Osteoblast (primary cell): ENCODE measurements at places on chromosomes 1 and 21. TPM values are rescaled to one million over a fixed set of nuclear protein-coding genes. Genes with fewer than 3 reads are reported as not detected.

- no peaks in the 10 kb centered on the region for H3K4me1 ChIP-seq
- no peak overlapping the region for H3K27ac ChIP-seq
- H3K27me3 ChIP-seq, result no peaks in the 10 kb centered on the region
- no peaks in the 10 kb centered on the region for H3K36me3 ChIP-seq
Measured at GRCh38 chr1:223556414-223557129, 108.9 kb downstream of the CAPN8 start.

- H3K4me3 ChIP-seq, result peak overlapping the region; percentile 37
- H3K27ac ChIP-seq, result no peak overlapping the region
- no peaks in the 10 kb centered on the region for H3K27me3 ChIP-seq
Measured at GRCh38 chr1:30085811-30086770, 637.3 kb downstream of the MATN1 start.

DNA sequence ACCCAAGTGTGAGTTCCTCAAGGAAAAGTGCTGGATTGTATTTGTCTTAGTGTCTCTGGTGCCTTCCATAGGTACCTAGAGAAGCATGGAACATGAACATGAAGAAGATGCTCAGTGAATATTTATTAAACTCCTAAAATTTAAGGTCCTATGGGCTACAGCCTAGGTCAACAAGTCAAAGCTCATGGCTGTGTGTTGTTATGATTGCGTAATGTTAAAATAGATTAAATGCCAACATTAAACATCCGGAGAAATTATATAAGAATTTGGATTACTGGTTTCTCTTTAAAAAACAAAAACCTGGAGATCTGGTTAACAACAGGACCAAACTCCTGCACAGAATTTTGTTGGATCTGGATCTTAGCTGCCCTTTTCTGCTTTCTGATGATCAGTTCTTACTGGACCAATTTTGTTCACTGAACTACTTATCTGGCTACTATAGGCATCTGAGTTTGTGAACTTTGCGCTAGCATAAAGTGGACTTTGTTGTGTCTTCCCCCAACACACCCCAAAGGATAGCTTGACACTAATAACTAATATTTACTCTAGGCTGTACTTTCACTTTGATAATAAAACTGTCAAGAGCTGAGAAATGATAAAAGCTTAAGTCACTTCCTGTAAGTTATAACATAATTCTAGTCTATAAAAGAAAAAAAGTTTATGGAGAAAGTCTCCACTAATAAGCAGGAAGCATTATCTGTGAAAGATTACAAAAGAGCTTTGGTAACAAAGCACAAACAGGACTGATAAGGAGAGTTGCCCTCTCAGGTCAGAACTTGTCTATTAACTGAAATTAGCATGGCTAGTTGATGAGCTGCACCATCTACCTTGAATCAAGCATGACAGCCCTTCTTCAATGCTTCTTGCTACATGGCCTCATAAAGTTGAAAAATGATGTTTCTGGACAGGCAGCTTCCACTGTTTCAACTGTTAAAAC lies 20.7 kb downstream of the F5 start:
- H3K4me3 ChIP-seq, result no peak overlapping the region
- no peaks in the 10 kb centered on the region for H3K4me1 ChIP-seq
- H3K27me3 ChIP-seq, result no peaks in the 10 kb centered on the region
- H3K27ac ChIP-seq, result no peak overlapping the region

DNA sequence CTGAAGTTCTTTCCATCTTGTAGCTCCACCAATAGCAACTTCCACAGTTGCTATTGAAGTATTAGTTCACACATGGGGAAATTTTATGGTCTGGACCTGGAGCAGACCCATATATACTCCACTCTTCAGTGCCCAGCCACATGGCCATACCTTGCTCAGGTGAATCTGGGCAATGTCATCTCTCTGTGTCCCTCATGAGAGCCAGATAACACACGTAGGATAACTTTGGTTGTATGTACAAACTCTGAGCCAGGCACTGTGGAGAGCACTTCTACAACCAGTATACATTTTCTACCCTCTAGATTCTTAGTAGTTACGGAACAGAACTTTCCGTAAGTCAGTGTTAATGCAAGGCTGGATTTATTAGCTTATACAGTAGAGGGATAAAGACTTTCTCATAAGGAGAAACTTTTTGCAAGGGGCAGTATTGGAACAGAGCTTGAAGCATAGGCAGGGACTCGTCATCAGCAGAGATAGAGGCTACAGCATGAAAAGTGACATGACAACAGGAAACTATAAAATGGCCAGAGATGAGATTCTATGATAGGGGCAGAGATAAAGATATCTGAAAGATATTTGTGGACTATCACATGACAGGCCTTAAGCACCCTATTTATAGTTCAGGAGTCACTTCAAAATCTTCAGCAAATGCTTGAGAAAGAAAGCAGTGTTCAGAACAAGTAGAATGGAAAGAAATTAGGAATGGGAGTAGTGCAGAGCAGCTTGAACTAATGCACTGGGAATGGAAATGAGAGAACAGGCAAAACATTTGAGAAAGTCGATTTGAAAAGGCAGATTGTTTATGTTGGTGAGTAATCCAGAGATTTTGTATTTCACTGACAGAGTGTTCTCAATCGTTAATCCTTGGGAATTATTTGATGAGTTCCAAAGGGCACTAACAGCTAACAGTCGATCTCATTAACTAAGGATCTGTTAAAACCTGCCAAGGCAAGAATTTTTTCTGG lies 481.8 kb downstream of the USP25 start:
- peak overlapping the region; percentile 47 for H3K27ac ChIP-seq
- no peaks in the 10 kb centered on the region for H3K27me3 ChIP-seq
- H3K36me3 ChIP-seq, result no peaks in the 10 kb centered on the region
- peak; percentile 14 for DNase-seq
- H3K4me1 ChIP-seq, result peaks cover 11% of the 10 kb centered on the region

- no peak for DNase-seq
- H3K36me3 ChIP-seq, result no peaks in the 10 kb centered on the region
- H3K27ac ChIP-seq, result no peak overlapping the region
- H3K4me3 ChIP-seq, result no peak overlapping the region
Measured at GRCh38 chr21:42286416-42286815, 28.8 kb downstream of the TFF3 start.

GRCh38 chr1:94425821-94426484 lies 7.8 kb downstream of the ABCD3 start:
- no peaks in the 10 kb centered on the region for H3K36me3 ChIP-seq
- no peak overlapping the region for H3K27ac ChIP-seq
- no peak overlapping the region for H3K4me3 ChIP-seq
- H3K27me3 ChIP-seq, result no peaks in the 10 kb centered on the region
- H3K4me1 ChIP-seq, result peaks cover 20% of the 10 kb centered on the region

DNA sequence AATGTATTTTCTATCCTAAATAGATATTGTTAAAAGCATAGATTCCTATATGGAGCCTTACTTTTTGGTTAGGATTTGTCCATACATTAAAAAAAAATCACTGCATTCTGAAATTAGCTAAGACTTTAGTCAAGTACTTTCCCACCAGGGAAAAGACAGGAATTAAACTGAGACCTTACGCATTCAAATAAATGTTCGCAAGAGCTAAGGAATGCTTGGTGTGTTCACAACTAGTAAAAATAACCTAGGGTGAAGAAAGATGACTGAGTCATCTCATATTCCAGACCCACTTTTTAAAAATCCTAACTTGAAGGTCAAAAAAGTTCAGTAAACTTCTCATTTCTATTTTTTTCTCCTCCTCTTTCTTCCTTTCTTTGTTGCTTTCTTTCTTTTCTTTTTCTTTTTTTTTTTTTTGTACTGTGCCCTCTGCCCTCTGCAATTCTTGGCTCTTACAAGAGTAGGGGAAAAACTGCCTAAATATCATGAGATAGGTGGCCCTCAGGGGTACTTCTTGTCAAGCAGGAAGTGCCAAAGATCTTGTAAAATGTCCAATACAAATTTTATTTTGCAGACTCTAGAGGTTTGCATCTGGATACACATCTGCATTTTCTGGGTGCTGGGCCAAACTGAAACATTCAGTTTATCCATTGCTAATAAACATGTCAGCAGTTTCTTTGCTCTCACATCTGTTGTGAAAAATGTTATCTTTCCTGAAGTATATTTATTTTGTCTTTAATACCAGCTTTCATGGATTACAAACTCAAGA lies 121.4 kb upstream of the GORAB start:
- H3K4me3 ChIP-seq, result no peak overlapping the region
- no peak for DNase-seq
- H3K4me1 ChIP-seq, result peaks cover 36% of the 10 kb centered on the region
- H3K27ac ChIP-seq, result peak overlapping the region; percentile 86
- H3K27me3 ChIP-seq, result no peaks in the 10 kb centered on the region

- no peaks in the 10 kb centered on the region for H3K4me1 ChIP-seq
- H3K27me3 ChIP-seq, result no peaks in the 10 kb centered on the region
- peak; percentile 68 for DNase-seq
- no peak overlapping the region for H3K27ac ChIP-seq
- H3K36me3 ChIP-seq, result no peaks in the 10 kb centered on the region
- no peak overlapping the region for H3K4me3 ChIP-seq
Measured at GRCh38 chr1:25774206-25774803, 25.7 kb upstream of the SELENON start.

- DNase-seq, result no peak
- H3K4me1 ChIP-seq, result no peaks in the 10 kb centered on the region
- H3K27me3 ChIP-seq, result no peaks in the 10 kb centered on the region
- no peak overlapping the region for H3K4me3 ChIP-seq
Measured at GRCh38 chr1:239858057-239858456, 233.6 kb upstream of the FMN2 start.

- no peak overlapping the region for H3K4me3 ChIP-seq
- DNase-seq, result peak; percentile 51
- H3K4me1 ChIP-seq, result no peaks in the 10 kb centered on the region
- H3K27ac ChIP-seq, result no peak overlapping the region
Measured at GRCh38 chr1:6028042-6028850, 17.4 kb upstream of the KCNAB2 start.

- H3K27me3 ChIP-seq, result no peaks in the 10 kb centered on the region
- no peak overlapping the region for H3K27ac ChIP-seq
- DNase-seq, result peak; percentile 71
- H3K4me3 ChIP-seq, result peak overlapping the region; percentile 85
- H3K4me1 ChIP-seq, result peaks cover 12% of the 10 kb centered on the region
Measured at GRCh38 chr1:65253800-65254319, 55.5 kb upstream of the DNAJC6 start.

GRCh38 chr21:41809891-41810596 lies 43.2 kb upstream of the RIPK4 start:
- peak; percentile 55 for DNase-seq
- peaks cover 15% of the 10 kb centered on the region for H3K36me3 ChIP-seq
- no peaks in the 10 kb centered on the region for H3K27me3 ChIP-seq
- no peak overlapping the region for H3K27ac ChIP-seq

- H3K27me3 ChIP-seq, result no peaks in the 10 kb centered on the region
- H3K36me3 ChIP-seq, result no peaks in the 10 kb centered on the region
- H3K4me1 ChIP-seq, result no peaks in the 10 kb centered on the region
Measured at GRCh38 chr1:205642679-205643307, 11.0 kb upstream of the ELK4 start.

DNA sequence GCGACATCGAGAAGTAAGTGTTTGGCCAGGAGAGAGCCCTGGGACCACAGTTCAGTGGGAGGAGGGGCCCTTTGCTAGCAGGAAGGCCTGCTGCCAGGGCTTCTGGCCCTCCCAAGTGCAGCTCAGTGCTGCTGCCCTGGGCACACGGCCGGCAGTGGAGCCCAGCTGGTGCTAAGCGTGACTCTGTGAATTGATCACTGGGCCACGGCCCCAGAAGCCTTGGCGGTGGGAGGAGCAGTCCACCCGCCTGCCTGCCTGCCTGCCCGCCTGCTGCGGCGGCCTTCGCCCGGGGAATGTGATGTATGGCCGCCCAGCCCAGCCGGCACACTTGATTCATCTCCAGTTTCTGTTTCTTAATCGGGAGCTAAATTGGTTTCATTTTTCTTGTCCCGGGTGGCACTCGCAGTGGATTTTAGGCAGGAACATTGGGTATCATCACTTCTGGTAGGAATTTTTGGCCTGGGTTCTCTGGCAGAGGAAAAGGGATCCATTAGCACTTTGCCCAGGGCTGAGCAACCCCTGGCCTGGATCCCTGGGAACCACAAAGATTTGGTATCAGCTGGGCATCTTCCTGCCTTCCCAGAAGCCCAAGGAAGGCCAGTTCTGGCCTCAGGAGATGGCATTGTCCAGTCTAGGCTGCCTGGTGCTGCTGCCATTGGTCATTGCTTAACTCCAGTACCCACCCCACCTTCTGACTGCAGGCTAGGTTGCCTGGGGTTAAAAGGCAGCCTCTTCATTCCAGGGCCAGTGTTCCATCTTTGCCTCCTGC lies 28.6 kb downstream of the TMEM53 start:
- H3K27ac ChIP-seq, result peak overlapping the region; percentile 50
- no peak overlapping the region for H3K4me3 ChIP-seq
- H3K4me1 ChIP-seq, result peaks cover 14% of the 10 kb centered on the region
- peaks cover 75% of the 10 kb centered on the region for H3K36me3 ChIP-seq
- no peaks in the 10 kb centered on the region for H3K27me3 ChIP-seq

GRCh38 chr1:21175670-21176581 lies 771 bp downstream of the EIF4G3 start:
- peak; percentile 90 for DNase-seq
- no peaks in the 10 kb centered on the region for H3K36me3 ChIP-seq
- H3K4me1 ChIP-seq, result peaks cover 20% of the 10 kb centered on the region
- peak overlapping the region; percentile 90 for H3K4me3 ChIP-seq

Gene C1orf185
- not detected in 2 replicates for total RNA-seq

Gene STUM
- under 0.01 TPM in 1 of 2 replicates, not detected in the other for total RNA-seq

Gene CD1C
- not detected in 2 replicates for total RNA-seq

Gene SYDE2
- 13.0 and 13.8 TPM in 2 replicates for total RNA-seq

Gene TDRD10
- not detected in 2 replicates for total RNA-seq

Gene TNNT2
- not detected in 2 replicates for total RNA-seq

Gene SELL
- total RNA-seq, result under 0.01 TPM in 2 replicates

Gene LCE6A
- not detected in 2 replicates for total RNA-seq
